Suprapubic skin (tissue), 4 donors: ENCODE measurements at places on chromosomes 7 and 10. TPM values are rescaled to one million over a fixed set of nuclear protein-coding genes. Genes with fewer than 3 reads are reported as not detected.

The TRIM50 gene
- total RNA-seq: not detected

The CALHM1 gene
- not detected for total RNA-seq

The SLC26A3 gene
- total RNA-seq: not detected

DNA sequence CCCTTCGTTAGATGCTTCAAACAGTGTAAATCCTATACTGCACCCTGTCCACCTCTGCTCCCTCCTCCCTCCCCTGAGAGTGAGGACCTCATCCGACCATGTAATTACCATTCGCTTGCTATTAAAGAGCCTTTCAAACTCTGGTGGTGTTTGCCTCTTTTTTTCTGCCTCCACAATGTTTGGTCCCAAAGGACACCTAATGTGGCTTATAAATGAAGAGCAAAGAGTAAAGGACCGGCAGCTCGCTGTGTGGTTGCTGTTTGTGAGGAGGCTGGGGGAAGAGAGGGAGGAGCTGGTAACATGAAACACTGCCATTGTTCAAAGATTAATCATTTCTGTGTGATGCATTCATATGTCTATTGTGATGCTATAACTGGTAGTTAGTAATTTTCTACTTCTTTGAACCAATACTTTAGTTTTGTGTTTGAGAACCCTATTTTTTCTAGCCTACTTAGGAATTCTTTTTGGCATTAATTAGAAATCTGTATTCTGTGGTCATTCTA, 27.9 kb downstream of the MTURN start:
- no peak for DNase-seq

DNA sequence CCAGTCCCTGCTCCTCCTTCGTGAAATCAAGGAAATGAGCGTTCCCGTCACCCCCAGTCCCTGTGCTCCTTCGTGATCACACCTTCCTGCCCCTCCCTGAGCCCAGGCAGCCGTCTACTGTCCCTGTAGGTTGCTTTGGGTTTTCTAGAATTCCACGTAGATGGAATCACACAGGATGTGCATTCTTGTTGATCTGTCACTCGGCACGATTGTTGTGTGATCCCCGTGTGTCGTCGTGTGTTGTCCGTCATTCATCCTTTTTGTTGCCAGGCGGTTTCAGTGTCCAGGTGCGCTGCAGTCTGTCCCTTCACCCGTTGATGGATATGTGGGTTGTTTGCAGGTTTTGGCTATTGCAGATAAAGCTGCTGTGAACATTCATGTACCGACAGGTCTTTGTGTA, 9.4 kb downstream of the MTG1 start:
- peak; percentile 30 for DNase-seq

- DNase-seq: no peak
Observed at GRCh38 chr7:34075523-34076370, 170.4 kb downstream of the BMPER start.

DNA sequence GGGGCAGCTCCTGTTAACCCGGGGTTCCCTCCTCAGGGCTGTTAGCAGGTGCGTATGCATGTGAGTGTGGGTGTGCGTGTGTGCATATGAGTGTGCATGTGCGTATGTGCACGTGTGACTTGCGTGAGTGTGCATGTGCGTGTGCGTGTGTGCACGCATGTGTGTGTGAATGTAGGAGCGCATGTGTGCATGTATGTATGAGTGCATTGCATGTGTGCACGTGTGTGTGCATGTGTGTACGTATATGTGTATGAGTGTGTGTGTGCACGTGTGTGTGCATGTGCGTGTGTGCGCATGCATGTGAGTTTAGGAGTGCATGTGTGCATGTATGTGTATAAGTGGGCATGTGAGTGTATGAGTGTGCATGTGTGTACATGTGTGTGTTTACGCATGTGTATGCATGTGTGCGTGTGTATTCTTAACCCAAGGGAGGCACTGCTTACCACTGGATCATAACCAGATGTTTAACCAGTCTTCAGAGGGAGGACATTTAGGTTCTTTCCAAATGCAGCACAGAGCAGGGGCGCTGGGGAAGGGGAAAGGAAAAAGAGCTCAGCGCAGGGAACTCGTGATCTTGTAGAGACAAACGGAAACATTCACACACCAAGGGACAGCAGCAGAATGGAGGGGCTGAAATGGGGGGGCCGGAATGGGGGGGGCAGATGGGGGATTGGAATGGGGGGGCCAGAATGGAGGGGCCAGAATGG, 45.0 kb downstream of the PWWP2B start:
- no peak for DNase-seq

GRCh38 chr10:106278383-106278782, 886.1 kb downstream of the SORCS1 start:
- DNase-seq: no peak

DNA sequence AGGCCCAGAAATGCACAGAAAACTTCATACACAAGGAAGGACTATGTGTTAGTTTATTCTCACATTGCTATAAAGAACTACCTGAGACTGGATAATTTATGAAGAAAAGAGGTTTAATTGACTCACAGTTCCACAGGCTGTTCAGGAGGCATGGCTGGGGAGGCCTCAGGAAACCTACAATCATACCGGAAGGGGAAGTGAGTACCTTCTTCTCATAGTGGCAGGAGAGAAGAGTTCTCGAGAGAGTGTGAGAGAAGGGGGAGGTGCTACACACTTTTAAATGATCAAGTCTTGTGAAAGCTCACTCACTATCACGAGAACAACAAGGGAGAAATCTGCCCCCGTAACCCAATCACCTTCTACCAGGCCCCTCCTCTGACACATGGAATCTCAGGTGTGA, 16.8 kb upstream of the RAMP3 start:
- no peak for DNase-seq

GRCh38 chr10:119166564-119166963, 1.1 kb upstream of the SFXN4 start:
- DNase-seq: no peak

The TAS2R40 gene
- total RNA-seq: not detected

The SUGCT gene
- 0.73 TPM for total RNA-seq

The SLC16A12 gene
- total RNA-seq: 0.65 TPM

DNA sequence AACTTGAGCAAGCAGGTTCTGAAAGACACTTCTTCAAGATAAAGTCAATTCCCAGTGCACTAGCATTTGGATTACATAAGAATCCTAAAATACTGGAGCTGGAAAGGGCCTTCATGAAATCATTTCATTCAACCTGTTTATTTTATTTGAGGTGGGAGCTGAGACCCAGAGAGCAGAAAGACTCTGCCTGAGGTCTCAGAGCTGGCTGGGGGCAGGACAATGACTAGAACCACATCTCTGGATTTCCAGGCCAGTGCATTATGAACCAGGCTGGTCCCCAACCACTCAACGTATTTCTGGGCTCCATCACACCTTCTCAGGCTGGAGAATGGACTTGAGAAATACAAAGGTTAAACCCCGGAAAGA, 8.4 kb downstream of the ANXA11 start:
- DNase-seq: no peak

DNA sequence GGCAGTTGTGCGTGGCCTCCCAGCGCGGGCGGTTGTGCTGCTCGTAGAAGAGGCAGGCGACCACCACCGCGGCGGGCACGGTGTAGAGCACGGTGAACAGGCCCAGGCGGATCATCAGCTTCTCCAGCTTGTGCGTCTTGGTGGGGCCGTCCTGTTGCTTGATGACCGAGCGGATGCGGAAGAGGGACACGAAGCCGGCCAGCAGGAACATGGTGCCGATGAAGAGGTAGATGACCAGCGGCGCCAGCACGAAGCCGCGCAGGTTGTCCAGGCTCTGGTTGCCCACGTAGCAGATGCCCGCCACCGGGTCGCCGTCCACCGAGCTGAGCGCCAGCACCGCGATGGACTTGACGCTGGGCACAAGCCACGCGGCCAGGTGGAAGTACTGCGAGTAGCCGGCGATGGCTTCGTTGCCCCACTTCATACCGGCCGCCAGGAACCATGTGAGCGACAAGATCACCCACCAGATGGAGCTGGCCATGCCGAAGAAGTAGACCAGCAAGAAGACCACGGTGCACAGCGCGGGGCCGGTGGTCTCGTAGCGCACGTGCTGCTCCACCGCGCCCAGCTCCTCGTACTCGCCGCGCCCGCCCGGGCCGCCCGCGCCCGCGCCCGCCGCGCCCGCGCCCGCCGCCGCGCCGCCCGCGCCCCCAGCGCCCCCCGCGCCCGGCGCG, 2.2 kb downstream of the FZD8 start:
- DNase-seq: peak; percentile 62

DNA sequence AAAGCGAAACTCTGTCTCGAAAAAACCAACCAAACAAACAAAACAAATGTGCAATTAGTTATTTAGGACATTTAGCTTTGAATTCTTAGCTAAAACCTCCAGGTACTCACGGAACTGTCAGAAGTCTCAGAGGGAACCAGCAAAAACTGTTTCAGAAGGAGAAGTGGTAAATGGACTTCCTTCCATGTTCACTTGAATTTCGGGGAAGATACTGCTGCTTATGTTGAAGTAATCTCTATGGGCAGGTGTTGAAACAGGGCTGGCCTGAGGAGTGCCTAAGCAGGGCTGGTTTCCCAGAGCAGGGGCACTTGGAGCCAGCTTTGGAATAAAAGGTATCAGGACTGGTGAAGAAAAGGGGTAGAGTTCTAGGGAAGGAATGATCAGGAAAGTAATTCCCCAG, 2.4 kb upstream of the EXOC6 start:
- DNase-seq: no peak

DNA sequence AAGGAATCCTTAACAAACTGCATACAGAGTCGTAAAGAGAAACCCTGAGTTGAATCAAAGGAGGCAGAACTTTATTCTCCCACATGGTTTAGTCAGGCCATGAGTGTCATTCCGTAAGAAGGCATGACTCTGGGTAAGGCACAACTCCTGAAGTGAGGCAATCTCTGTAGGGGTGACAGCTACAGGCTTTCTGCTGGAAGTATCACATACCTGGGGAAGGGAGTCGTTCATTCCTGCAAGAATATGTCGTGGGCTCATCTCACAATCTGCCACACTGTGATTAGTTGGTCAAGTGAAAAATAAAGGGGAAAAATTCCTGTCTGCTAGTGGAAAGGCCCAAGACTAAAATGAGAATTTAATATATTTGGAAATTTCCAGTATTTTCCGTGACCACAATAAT, 392.6 kb downstream of the POM121L12 start:
- DNase-seq: no peak
